Stimulated activated CD8-positive, alpha-beta memory T cell treated with anti-CD3 and anti-CD28 coated beads, Interleukin-15, amount 100 ng/mL, for 1 hour (primary cell): ENCODE measurements at places on chromosomes 7 and 10.

DNA sequence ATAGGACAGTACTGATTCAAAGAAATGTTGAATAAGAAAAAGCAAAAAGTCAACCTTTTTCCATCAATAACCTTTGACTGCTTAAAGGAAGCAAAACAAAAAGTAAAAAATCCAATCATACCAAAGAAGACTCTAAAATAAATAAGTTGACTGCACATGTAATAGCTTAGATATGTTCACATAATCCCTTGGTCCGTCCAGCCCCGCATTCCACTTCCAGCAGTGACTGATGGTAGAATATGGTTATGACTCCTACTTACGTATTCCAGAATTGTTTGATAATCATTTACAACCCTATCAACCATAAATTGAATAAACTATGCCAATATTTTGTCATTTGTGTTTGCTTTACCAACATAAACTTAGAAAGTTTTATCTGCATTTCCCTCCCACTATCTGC lies 77.9 kb downstream of the CTNNA3 start:
- no peak for DNase-seq

DNA sequence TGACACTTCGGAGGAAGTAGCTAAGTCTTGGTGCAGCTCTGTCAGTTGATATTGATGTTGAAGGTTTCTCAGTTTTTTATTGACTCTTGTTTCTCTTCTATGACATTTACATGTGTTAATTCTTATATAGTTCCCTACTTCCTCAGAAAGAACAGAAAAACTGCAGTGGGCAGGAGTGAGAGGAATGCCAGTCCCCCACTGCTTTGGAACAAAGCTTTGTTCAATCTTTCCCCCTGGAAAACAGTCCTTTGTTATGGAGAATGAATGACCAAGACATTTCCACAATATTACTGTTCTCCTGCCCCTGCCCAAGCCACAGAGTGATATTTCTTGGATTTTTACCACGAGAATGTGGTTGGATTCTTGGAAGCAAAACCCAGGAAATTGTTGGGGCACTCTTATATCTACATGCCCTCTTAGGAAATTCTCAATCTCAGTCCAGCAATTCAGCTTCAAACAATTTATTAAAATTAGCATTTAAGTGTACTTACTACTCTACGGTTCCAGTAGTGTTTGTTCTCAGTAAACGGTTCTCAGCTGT lies 258.0 kb upstream of the KCND2 start:
- DNase-seq = no peak

- no peak for DNase-seq
These were observed 22.0 kb downstream of the STEAP1B start for GRCh38 chr7:22477876-22478450.

DNA sequence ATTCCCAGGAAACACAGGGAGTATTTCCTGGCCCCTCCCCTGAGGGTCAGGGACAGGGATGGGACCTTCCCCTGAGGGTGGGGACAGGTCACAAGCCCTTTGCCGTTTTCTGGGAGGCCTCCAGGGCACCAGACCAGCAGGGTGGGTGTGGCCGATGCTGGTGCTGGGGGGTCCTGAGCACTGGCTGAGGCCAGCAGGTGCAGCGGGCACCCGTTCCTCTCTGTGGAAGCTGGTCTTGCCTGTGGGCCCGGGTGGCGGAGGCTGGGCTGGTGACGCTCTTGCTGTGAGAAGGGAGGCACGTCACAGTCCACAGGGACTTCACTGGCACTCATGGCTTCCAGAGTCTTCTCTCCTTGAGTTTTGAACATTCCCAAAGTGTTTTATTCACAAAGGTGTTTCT lies 44.2 kb upstream of the CFAP46 start:
- no peak for DNase-seq

- DNase-seq = no peak
These were observed 23.9 kb downstream of the HECTD2 start for GRCh38 chr10:91434041-91434440.

DNA sequence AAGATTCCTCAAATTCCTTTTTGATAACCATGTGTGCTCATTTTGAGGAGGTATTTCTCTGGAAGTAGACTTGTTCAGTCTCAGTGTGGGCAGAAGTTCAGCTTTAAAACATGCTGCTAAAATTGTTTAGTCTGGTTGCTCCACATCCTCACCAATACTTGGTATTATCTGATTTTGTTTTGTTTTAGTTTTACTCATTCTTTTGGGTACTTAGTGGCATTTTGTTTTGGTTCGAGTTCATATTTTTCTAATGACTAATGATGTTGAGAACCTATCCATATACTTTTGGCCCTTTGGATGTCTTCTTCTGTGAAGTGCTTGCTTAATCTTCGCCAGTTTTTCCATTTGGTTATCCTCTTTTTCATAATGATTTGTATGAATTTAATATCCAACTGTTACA lies 694.2 kb upstream of the FZD8 start:
- DNase-seq = no peak

DNA sequence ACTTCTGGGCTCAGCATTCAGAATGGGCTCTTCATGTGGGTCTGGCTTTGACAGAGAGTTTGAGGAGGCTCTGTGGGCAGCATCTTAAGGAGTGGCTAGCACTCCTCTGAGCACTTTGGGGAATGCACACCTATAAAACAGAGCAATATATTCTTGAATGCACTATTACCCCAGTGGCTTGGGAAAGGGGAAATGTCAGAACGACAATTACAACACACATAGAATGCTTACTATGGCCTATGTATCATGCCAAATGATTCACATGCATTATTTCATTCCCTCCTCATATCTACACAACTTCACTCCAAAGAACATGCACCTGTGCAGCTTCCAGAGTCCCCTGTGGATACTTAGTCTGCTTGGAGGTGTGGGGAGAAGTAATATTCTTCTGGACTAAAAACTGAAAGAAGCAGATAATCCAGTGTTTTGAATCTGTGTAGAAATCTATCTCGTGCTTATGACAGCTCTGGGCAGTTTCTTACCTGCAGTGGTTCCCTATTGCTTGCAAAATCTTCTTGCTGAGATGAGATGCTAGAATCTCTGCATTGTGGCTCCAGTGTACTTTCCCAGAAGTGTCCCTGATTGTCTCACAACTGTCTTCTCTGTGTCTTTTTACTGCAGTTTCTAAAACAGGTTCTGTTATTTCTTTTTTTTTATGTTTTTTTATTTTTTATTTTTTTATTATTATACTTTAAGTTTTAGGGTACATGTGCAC lies 5.5 kb upstream of the MGAM start:
- no peak for DNase-seq

- no peak for DNase-seq
These were observed 22.7 kb downstream of the ARL3 start for GRCh38 chr10:102691285-102692066.

GRCh38 chr10:126042354-126042753 lies 146.0 kb downstream of the FANK1 start:
- no peak for DNase-seq

DNA sequence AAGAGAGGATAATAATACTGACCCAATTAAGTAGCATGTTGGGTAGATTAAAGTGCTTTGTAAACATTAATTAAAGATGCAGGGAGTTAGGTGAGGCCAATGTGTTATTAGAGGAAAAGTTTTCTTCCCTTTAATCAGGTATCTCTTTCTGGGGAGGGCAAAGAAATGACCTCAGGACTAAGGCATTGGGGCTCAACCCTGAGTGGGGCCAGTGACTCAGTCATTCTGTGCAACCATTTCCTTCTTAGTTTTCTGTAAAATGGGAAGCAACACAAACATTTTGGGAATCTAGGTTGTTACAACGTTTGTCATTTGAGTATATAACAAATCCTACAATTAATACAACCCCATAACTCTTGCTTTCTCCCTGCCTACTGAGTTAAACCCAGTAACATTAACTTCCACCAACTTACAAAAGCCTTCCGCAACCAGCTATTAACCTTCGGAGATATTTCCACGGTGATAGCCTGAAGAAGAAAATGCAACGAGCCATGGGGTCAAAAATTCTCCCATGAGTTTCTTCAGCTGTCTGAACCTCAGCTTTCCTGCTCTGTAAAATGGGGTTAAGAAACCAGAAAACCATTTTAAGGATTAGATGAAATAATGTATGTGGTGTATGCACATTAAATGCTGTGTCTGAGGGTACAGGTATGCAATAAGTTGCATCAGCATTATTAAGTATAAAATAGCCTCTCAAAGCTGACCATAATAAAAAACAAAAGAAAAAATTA lies 965 bp upstream of the PROSER2 start:
- no peak for DNase-seq

DNA sequence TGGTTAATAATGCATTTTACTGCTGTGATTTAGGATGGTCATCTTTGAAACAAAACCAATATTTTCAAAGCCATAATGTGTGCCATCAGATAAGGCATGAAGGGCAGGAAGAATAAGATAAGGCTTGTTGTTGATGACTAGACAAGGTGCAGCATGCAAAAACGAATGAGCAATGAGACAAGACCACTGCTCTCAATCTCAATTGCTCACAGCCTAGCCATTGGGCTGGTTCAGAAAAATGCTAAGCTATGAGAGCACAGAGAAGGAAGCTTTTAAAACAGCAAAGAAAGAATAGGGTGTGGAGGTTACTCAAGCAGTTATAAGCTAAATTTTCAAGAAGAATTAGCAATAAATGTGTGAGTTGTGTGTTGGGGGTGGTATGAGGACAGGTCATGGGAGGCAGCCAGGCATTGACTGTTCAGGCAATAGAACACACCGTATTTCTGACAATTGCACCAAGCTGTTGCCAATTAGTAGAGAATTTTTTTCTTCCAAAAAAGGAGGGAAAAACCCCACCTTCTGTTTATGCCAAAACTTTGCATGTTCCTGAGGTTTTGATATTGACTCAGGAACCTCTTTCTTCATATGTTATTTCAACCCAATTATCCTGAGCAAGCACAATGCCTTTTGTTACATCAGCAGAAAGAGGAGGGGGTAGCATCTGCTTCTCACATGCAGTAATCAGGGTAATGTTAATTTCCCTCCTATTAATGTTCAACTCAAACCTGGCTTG lies 276.5 kb downstream of the HDAC9 start:
- no peak for DNase-seq

- DNase-seq = no peak
These were observed 120.6 kb downstream of the NEBL start for GRCh38 chr10:20776384-20777118.

- no peak for DNase-seq
These were observed 5.0 kb downstream of the LDB3 start for GRCh38 chr10:86673216-86673826.

DNA sequence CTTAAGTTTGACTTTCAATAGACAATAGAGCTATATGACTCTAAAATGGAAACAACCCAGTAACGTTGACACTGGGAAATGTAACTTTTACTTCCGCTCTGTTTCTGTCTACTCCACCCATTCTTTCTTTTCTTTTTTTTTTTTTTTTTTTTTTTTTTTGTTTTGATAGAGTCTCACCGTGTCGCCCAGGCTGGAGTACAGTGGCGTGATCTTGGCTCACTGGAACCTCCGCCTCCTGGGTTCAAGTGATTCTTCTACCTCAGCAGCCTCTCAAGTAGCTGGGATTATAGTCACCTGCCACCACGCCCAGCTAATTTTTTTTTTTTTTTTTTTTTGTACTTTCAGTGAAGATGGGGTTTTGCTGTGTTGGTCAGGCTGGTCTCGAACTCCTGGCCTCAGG lies 13.9 kb downstream of the PRSS2 start:
- no peak for DNase-seq

DNA sequence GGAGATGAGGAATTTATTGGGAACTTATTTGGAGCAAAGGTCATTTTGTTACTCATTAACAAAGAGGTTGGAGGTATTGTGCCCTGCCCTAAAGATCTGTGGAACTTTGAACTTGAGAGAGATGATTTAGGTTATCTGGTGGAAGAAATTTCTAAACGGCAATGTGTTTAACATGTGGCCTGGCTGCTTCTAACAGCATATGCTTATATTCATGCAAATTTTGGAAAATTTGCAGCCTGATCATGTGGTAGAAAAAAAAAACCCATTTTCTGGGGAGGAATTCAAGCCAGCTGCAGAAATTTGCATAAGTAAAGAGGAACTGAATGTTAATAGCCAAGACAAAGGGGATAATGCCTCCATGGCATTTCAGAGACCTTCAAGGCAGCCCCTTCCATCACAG lies 10.7 kb upstream of the PANK1 start:
- no peak for DNase-seq

GRCh38 chr7:1176891-1177373 lies 16.9 kb upstream of the ZFAND2A start:
- peak; percentile 62 for DNase-seq

DNA sequence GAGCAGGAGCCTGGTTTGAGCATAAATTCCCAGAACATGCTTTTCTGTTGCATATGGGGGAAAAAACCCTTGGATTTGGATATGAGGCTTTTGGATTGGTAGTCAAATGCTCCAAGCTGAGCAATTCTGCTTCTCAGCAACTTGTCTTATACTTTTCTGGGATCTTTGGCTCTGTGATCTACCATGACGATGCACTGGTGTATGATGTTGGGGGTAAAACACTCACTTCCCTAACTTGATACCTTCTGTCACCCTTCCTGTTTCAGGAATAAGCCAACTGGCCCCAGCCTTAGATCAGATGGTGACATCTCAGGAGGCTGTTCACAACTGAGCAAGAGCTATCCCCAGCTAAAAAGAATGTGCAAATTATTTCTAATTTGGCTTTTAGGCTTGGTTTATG lies 13.1 kb upstream of the CPA4 start:
- no peak for DNase-seq

GRCh38 chr7:138700857-138701536 lies at the start of gene SVOPL:
SVOPL (minus strand) TSS chr7:138701362; CDS start chr7:138679045, 22,317 bp downstream.
- no peak for DNase-seq

- DNase-seq = no peak
These were observed 99.2 kb downstream of the DLG5 start for GRCh38 chr10:77827366-77827765.

- DNase-seq = no peak
These were observed 164.6 kb downstream of the ADARB2 start for GRCh38 chr10:1572519-1573333.

DNA sequence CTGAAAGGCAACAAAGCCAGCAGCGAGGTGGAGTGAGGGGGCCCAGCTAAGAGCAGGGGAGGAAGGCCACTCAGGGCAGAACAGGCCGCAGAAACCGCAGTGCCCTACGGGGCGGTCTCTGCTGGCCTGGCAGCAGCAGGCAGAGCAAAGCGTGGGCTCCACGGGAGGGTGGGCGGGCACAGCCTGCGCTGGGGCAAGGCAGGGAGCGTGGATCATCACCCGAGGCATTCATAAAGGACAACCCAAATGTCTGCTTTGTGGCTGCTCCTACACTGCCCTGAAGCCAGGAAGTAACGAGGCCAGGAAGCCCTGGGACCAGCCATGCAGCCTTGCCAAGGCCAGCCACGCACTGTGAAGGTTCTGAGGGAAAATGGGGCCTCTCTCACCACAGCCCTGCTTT lies 127.5 kb downstream of the MAD1L1 start:
- DNase-seq = no peak

DNA sequence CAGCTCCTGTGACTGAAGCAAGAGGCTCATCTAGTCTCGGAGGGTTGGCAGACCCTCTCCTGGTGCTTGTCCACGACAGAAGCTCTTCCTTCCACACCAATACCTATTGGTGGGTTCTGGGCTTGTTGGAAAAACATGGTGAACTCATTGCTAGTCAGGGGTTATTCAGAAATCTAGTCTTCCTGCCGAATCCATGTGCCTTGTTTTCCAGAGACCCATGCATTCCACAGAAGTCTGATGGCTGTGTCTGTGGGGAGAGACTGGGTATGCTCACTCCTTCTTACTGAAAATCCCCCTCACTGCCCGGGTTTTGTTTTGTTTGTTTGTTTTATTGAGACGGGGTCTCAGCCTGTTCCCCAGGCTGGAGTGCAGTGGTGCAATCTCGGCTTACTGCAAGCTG lies 138.3 kb downstream of the DNAJB6 start:
- DNase-seq = no peak

GRCh38 chr7:98841179-98841997 lies 28.4 kb downstream of the TMEM130 start:
- peak; percentile 63 for DNase-seq

- no peak for DNase-seq
These were observed 156.6 kb downstream of the CCDC3 start for GRCh38 chr10:12844811-12845483.

- no peak for DNase-seq
These were observed 112.3 kb downstream of the ZFAND4 start for GRCh38 chr10:45560262-45560661.
